Aorta (tissue), 5 donors: ENCODE measurements at places on chromosomes 5 and 9. TPM values are rescaled to one million over a fixed set of nuclear protein-coding genes. Genes with fewer than 3 reads are reported as not detected.

DNA sequence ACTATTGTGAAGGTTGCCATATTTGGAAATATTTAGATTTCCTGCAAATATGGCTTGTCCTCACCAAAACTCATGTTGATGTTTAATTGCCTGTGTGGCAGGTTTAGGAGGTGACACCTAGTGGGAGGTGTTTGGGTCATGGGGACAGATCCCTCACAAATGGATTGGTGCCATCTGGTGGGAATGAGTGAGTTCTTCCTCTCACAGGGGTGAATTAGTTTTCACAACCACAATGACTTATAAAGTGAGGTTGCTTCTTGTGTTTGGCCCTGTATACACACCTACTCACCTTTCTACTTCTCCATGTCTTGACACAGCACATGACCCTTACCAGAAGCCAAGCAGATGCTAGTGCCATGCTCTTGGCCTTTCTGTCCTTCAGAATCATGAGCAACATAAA lies 41.1 kb downstream of the ISOC1 start:
- H3K27ac ChIP-seq, result no peak overlapping the region
- no peaks in the 10 kb centered on the region for H3K36me3 ChIP-seq
- no peaks in the 10 kb centered on the region for H3K4me1 ChIP-seq
- no peak overlapping the region for H3K4me3 ChIP-seq

- no peak overlapping the region for H3K4me3 ChIP-seq
- no peaks in the 10 kb centered on the region for H3K36me3 ChIP-seq
- no peak for DNase-seq
- H3K27me3 ChIP-seq, result no peaks in the 10 kb centered on the region
- no peak overlapping the region for H3K27ac ChIP-seq
These were observed 50.0 kb upstream of the COL5A1 start for GRCh38 chr9:134591573-134591981.

- no peaks in the 10 kb centered on the region for H3K27me3 ChIP-seq
- H3K36me3 ChIP-seq, result no peaks in the 10 kb centered on the region
- H3K4me3 ChIP-seq, result no peak overlapping the region
- DNase-seq, result peak; percentile 99
These were observed 24.5 kb upstream of the DUSP1 start for GRCh38 chr5:172795318-172795977.

The CD14 gene
- total RNA-seq, result 104 TPM

The ENTPD8 gene
- not detected for total RNA-seq

The PTPRD gene
- total RNA-seq, result 92.0 TPM

- H3K27ac ChIP-seq, result no peak overlapping the region
- no peaks in the 10 kb centered on the region for H3K27me3 ChIP-seq
- DNase-seq, result no peak
- H3K36me3 ChIP-seq, result no peaks in the 10 kb centered on the region
- H3K4me3 ChIP-seq, result no peak overlapping the region
- H3K4me1 ChIP-seq, result peaks cover 1% of the 10 kb centered on the region
These were observed 264.4 kb downstream of the SH3GL2 start for GRCh38 chr9:17843236-17843635.

The TTC33 gene
- total RNA-seq, result 19.4 TPM
